ENCODE measurements at places on chromosomes 13 and 19.

DNA sequence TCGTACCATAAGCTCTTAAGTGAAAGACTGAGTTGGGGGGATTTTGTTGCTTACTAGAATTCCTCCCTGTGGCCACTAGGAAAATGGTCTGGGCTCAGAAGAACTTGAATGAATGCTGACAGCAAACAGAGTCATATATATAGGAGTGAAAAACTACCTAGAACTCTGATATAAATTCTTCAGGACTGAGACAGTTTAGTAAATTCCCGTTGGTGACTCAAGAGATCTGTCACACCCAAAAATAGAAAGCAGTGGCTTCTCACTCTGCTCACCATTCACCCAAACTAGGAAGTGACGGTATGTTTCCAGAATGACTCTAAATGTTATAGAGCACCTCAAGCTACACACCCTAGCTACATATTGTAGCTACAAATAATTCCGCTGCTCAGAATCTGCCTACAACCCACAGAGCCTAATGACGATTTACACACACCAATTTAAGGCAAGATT, 116.2 kb downstream of the TBC1D4 start:
- no peak for DNase-seq

DNA sequence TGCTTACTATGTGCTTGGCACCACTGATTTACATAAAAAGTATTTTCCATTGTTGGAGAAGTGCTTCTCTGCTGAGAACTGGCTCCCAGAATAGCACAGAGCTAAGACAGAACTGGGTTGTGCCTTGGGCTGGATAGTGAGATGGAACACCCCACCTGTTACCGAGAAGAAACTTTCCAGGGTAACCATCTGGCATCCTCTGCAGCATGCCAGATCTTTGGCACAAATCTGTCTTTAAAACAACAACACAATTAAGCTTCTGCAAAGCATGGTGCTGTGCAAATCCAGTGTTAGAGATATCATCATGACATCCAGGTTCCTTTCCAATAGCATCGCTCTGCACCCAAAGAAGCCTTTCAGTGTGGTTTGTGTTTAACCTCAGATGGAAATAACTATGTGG, 202.5 kb upstream of the RFC3 start:
- no peak for DNase-seq

GRCh38 chr19:14023404-14024235, 4.3 kb upstream of the RLN3 start:
- DNase-seq: no peak

DNA sequence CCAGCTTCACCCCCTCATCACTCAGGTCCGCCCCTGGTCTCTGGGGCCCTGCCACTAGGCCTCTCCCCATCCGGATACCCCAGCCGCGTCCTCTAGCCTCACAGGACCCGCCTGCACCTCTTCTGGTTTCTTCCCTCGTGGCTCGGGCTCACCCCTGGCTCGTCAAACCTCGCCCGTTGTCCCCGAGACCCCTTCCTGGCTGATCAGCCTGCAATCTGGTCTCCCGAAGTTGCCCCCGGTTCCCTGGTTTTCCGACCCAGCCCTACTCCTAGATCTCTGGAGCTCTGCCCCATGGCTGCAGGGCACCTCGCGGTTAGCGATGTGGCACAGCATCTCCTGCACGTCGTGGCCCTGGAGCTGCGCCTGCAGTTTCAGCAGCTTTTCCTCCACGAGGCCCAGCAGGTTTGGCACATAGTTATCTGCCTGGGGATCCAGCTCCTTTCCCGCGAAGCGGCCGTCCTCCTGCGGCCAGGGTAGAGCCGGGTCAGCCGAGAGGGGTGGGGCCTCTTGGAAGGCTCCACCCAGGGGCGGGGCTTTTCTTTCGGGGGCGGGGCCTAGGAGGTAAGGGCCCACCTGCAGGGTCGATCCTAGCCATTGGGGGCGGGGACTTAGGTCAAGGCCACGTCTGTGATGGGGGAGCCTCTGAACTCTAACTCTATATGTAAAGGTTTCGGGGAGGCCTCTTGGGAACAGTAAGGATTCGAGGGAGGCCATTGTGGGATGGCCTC, 2.4 kb upstream of the RGL3 start:
- DNase-seq: no peak

DNA sequence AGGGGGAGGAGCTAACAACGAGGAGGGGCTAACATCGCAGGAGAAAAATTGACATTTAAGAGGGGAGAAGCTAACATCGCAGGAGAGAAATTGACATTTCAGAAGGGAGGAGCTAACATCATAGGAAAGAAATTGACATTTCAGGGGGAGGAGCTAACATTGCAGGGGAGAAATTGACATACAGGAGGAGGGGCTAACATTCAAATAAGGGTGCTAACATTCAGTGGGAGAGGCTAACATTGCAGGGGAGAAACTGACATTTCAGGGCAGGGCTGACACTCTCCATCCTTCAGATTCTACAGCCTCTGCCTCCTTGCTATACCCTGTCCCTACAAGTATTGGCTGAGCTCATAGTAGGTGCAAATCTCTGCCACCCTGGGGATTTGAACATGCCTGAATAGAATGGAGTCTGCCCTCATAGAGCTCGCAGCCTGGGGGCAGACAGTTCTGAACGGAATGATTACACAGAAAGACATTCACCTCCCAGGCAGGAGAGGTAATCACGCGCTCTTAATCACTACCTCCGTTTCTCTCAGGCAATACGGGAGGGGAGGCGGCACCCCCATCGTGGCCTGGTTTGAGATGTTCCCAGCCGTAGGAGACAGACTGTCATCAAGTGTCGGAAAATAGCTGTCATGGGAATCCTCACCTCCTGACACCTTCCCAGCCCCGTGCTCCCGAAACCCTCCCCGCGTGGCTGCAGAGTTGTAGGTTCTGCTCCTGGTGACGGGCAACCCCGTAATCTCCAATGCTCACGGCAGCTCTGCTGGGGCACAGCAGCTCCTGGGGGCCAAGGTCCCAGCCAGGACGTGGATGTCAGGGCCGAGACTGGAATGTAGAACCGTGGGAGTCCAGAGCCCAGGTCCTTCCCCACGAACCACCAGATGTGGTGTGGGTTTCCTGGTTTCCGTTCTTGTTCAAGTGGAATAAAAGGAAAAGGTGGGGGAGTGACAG, 9.5 kb downstream of the GPR32 start:
- no peak for DNase-seq

DNA sequence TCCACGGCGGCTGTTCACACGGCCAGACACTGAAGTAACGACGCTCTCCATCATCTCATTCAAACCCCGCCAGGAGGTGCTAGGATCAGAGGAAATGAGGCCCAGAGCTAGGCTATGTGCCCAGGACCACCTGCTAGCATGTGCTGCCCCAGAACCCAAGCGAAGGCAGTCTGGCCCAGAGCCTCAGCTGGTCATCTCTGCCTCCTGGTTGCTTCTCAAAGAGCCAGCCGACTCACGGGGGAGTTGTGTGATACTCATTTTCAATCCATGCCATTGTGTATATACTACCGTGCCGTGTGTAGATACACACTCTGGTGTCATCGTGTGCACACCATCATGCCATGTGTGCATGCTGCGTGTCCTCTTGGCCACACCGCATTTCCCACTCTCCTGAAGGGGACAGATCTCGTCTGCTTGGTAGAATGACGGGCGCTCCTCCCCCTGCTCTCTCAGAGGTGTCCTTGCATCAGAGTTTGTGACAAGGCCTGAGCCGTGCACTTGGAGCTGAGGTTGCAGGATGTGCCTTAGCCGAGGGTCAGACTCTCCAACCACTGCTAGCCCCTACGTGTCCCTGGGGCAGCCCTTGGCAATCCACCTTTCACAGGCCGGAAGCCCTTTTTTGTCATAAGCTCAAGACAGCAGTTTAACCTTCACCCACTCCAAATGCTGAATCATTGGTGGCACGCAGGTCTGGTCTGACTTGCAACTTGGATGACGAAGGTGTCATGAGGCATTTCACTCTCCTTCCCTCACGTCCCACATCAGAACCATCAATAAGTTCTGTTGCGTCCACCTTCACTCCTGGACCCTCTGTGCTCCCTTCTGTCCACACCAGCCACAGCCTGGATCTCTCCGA, 130.4 kb downstream of the CRYL1 start:
- no peak for DNase-seq

DNA sequence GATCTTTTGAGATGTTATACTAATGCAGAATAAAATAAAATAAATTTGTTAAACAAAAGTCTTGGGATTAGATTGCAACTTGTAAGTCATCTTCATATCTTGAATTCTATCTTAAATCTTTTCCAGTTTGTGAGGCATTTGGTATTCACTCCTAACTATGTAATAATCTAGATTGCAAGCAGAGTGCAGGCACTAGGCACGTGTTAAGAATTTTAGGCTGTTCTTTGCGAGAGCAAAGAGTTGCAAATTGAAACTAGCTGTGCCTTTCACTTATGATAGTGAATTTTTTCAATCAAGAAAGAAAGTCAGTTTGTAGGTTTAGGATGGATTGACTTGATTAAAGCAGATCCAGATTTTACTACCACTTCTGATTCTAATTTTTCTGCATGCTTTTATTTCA, 264.1 kb upstream of the SPRY2 start:
- no peak for DNase-seq

DNA sequence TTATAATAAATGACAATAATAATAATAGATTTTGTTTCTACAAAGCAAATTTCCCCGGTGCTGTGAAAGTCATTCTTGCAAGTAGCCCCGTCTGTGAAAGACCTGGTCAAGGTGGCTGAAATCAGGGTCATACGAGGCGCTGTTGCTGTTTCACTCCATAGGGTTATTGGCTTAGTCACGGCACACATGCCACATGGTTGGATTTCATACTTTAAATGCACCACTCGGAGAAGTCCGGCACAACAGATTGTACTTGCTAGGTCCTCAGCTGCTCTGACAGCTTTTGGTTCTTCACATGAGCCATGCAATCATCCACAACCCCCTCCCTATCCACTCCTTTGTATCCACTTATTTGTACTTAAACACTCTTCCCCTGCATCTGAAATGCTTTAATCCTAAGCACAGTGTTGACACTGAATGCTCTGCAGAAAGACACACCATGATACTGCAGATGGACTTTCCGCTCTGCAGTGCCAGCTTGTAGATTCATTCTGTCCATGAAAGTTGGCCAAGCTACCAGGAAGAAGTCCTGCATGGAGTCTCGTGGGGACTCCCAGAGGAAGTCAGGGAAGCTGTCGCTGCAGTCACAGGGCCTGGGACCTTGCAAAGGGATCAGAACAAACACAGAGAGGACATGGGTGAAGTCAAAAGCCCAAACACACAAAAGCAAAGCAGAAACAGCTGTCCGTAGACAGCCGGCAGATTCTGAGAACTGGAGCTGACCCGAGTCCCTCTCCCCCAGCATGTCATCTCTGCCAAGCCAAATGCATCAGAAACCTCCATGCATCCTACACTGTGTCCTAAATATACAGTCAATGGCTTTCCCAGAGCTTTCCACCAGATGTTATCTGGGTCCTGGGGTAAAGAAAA, 124.6 kb downstream of the COL4A2 start:
- no peak for DNase-seq

GRCh38 chr13:106489849-106490568, 45.5 kb downstream of the EFNB2 start:
- no peak for DNase-seq

Measured in stimulated activated CD4-positive, alpha-beta T cell treated with anti-CD3 and anti-CD28 coated beads, Interleukin-12 subunit alpha, Interleukin-12 subunit beta, amount 100 ng/mL, for 24 hours (primary cell).